ENCODE measurements at places on chromosomes 1 and 21.

GRCh38 chr1:85607921-85608265, 27.3 kb downstream of the CCN1 start:
- DNase-seq = no peak

DNA sequence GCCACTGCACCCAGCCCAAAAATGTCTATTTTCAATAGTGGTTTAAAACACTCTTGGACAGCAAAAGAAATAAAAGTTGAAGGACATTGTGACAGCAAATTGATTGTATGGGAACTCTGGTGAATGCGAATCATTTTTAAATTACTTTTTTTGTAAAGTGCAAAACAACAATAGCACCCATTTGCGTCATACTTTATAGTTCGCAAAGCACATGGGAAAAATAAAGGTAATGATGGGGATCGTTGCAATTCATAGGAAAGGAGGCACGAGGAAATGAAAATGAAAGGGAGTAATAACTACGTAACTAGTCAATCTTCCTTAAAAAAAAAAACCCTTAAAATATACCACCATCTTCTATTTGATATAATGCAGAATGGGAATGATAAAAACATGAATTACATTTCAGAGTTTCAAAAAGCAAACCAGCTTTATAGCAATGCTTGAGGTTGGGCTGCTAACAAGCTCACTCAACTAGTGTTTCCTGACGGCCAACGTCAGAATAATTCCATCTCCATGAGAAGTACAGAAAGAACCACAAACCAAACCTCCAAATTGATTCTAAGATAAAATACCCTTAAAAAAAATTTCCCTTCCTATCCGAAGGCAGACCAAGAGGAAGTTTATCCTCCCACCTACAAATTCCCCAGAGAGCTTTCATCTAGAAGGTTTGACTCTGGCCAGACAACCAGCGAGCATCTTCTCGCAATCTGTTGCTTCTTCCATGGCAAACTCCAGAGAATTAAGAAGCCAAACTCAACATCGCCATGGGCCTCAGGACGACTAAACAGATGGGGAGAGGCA, at the start of gene EDARADD:
Gene EDARADD (plus strand): TSS at position 606 of the 801 bp plus-strand sequence. CDS start 159 bp downstream, at position 765.
- no peak for DNase-seq

DNA sequence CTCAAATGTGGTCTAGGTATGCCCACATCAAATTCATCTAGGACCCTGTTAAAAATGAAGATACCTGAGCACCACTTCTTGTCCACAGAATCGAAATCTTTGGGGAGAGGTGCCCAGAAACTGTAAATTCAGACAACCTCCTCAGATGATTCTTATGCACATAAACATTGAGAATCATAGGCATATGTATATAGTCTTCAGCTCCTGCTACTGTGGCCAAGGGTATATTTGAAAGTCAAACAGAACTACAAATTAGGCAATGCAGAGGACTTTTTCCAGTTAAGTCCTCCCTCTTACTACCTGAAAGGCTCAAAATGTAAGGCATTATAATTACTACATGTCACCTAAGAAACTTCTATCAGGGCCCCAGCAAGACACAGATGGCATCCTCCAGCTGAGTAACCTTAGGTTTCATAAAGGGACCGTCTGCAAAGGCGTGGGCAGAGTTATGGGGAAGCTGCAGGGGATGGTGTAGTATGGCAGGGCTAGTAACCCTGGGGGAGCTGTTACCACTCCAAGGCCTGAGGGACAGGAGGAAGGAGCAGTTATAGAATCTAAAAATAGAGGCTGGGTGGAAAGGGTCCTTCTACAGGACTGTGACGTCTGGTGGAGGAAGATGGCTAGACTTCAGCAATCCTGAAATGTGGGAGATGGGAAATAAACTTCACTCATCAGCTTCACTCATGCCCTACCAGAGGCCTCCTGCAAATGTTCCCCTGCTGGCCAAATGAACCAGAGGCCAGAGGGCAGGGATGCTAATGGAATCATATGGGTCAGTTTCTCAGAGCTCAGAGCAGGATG, 46.3 kb downstream of the DAB1 start:
- DNase-seq = no peak

DNA sequence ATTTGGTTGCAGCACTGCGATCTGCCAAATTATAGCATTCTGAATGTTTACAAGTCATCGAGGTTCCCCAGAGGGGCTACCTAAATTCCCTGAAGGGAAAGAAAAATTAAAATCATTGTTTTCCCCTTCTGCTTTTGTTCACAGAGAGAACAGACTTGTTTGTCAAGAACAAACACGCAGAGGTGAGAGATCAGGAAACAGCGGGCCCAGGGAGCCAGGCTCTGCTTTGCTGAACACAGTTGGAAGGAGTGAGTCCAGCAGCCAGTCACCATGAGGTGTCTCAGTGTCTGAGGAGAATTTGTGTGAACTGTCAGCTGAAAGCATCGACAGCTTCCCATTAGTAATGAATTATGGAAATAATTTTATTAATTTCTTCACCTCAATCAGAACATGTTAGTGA, 52.5 kb downstream of the RWDD3 start:
- no peak for DNase-seq

DNA sequence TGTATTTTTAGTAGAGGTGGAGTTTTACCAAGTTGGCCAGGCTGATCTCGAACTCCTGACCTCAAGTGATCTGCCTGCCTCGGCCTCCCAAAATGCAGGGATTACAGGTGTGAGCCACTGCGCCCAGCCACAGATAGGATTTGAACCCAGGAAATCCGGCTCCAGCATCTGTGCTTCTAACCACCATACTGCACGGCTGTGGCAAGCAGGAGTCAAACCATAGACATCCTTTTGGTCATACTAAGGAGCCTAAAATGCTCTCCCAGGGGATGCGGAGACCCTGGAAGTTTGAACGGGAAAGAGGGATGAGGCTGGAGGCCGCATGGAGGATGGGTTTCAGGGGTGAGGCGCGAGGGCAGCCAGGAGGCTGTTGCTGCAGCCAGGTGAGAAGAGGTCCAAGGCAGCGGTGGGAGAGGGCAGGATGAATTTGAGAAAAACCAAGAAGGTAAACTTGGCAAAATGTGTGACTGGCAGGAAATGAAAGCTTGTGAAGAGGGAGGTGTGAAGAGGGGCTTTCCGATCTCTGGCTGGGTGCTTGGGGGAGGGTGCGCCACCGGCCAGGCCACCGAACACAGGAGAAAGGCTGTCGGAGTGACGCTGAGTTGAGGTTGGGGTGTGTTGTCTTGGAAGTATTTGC, 24.0 kb upstream of the CDK18 start:
- DNase-seq = no peak
